ENCODE measurements at places on chromosomes 6 and 20.

- no peak for DNase-seq
Observed at GRCh38 chr6:36969988-36970891, 15.7 kb downstream of the PI16 start.

- peak; percentile 14 for DNase-seq
Observed at GRCh38 chr6:156954191-156954590, 177.0 kb downstream of the ARID1B start.

GRCh38 chr6:16683641-16684194 is 77.5 kb downstream of the ATXN1 start:
- no peak for DNase-seq

DNA sequence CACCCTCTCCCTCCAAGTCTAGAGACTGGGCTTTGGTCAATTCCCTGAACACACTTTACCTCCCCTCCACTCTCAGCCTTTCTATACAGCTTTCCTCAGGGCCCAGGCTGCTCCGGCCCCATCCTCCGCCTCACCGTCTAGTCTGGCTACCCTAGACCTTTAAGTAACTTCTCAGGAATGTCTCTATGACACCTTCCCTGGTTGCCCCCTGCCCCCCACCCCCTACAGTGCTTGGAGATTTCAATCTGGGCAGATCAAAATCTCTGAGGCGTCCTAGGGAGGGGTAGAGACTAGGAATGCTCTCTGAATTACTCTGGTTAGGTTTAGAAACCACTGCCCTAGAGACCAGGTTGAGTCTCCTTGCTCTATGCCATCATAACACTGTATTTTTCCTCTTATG is 6.1 kb downstream of the UBE2J1 start:
- no peak for DNase-seq

DNA sequence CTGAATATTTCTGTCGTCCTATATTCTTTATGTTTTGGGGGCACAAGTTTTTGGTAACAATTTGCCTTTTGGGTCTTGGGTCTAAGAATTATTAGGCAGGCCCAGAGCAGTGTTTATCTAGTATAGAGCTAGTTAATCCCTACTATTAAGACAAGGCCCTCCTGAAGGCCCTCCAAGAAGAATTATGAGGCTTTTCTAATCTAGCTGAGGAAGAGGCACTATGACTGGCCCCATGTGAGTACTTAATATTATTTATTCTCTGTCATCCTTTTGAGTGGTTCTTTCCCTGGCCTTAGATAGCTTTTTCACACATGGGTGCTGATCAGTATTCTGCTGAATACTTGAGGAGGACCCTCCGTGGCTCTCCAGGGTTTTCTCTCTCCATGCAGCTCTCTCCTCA is 25.1 kb downstream of the CHMP4B start:
- DNase-seq, result no peak
